ENCODE measurements at places on chromosomes 5 and 9.

DNA sequence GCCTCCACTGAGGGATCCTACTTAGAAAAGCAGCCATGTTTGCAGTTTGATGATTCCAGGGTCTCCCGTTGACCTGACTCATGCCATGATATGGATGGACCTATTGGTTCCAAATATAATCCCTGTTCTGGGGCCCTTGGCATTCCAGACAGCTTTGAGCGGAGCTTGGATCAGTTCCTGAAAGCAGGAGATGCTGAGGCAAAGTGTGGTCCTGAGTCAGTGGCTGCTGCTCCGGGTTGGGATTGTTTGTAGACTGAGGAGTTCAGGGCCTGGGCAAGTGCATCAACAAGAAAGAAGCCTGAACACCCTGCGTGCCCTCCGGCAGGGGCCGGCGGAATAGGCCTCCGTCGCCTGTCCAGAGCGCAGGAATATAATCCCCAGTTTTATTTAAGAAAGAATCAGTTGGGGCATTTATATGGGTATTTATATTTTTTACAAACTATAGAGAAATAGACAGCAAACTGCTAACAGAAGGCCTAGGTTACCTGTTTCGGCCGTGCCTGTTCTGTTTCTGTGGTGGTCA lies 50.6 kb downstream of the LRSAM1 start:
- no peak for DNase-seq

- no peak for DNase-seq
Observed at GRCh38 chr5:132499440-132500243, 9.1 kb upstream of the IRF1 start.

DNA sequence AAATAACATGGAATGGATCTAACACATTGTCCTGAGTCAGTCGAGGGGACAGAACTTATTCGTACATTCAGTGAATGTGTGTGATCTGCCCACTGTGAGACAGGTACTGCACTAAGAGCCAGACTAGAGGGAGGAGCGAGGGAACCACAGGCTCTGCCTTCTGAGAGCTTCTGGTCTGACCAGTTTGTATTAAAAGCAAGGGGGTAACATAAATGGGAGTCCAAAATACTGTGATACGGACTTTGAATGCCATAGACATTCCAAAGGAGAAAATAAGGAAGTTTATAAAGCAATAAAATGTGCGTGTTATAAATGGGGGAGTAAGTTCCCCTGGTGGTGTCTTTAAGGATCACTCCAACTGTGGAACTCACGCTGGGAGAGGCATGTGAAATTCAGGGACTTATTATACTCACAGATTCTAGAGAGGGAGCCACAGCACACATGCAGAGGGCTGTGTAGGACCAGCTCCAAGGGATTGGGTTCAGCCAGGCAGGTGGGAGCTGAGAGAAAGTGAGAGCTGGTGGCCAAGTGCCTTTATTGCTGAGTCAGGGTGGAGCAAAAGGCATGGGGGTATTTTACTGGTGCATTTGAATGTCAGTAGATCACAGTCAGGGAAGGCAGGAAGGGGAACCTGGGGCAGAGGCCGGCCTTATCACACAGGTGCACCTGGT lies 186.5 kb upstream of the WWC1 start:
- no peak for DNase-seq

GRCh38 chr5:53067641-53068040 lies 41.9 kb downstream of the MOCS2 start:
- DNase-seq = no peak
